ENCODE measurements at places on chromosomes 3 and 15. TPM values are rescaled to one million over a fixed set of nuclear protein-coding genes. Genes with fewer than 3 reads are reported as not detected.

DNA sequence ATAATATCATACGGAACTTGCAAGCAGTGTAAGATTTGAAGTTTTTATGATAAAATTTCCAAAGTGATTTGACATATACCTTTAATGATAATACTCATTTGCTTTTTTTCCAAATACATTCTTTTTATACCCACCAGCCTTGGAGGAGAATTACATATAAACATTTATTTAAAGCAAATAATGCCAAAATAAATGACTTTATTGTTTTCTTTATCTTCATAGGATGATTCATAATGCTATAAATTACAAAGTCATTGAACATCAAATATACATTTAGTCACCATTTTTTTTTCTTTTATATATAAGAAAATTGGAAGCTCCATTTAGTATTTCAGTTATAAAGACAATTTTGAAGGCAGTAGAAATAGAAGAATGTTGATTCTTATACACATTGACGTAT lies 450.9 kb downstream of the NAALADL2 start:
- DNase-seq: no peak

Gene ZNF660
- total RNA-seq: not detected

- no peak for DNase-seq
Measured at GRCh38 chr3:166209701-166210100, 372.5 kb upstream of the BCHE start.

Gene BRK1
- total RNA-seq: 58.1 TPM

DNA sequence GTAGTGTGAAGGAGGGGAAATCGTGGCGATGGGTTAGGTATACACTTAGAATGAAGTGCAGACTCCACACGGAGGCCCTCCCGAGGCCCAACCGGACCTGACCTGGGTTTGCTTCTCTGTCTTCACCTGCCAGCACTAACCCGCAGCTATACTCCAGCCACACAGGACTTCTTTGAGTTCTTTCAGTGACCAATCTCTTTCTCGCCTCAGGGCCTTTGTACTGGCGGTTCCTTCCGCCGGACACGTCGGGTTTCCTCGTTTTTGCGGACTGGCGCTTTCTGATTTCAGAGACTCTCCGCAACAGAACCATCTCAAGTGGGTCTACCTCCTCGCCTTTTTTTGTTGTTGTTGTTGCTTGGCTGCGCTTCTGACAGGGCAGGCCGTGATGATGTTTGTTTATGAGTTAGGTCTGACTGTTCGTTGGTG lies at the start of gene NEIL1:
NEIL1 (plus strand) TSS at position 244 of the 426 bp plus-strand sequence. CDS start 1,867 bp downstream, outside the sequence.
- no peak for DNase-seq

Gene CCR3
- not detected for total RNA-seq

- no peak for DNase-seq
Measured at GRCh38 chr3:5165698-5166097, 21.8 kb upstream of the EDEM1 start.

Gene CD86
- total RNA-seq: not detected

Gene RETNLB
- total RNA-seq: not detected

DNA sequence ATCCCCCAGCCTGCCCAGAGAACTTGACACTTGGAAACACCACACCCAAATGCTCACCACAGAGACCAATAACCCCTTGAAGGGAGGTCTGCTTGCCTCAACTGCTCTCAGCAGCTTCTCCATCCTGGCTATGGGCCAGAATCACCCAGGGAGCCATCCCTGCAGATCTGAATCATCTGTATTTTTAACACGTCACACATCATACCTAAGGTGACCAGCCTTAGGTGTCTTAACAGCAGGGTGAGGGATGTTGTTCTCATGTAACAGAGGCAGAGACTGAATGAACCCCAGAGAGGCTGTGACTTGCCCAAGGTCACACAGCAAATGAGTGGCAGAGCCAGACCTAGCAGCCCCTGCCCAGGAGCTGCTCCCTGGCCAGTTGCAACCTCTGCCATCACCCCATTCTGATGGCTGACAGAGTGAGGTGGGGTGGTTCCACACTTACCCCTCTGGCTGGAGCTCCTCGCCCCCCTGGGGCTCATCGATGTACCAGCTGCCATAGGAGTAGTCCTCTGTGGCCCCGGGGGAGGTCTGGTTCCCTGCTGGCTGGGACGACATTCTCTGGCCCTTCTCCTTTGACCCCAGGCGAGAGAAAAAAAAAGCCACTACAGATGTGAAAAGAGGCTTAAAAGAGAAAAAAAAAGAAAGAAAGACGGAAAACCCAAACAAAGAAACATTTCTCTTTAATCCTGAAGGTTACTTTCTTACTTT lies 722 bp downstream of the STRA6 start:
- no peak for DNase-seq

Gene SAMMSON
- not detected for total RNA-seq

- DNase-seq: no peak
Measured at GRCh38 chr3:190180268-190180667, 59.6 kb upstream of the P3H2 start.

DNA sequence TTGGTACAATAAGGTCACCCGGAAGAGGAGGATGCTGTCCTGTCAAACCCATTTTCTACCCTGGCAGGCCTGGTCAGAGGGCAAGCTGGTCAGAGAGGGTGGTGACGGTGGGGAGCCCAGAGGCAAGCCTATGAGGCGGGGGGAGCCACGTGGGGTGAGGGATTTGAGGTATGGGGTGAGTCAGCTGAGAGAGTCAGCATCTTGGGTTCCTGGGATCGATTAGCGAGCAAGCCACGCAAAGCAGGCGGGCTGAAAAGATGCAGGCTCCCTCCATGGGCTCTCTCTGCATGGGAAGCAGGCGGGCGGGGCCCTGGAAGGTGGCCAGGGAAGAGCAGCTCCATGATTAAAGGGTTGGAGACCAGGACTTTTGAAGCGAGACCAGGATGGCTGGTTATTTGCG lies 48.1 kb downstream of the MAGEF1 start:
- no peak for DNase-seq

- DNase-seq: peak; percentile 84
Measured at GRCh38 chr3:188270423-188270972, 116.5 kb downstream of the LPP start.

- no peak for DNase-seq
Measured at GRCh38 chr3:13407926-13408325, 12.2 kb downstream of the NUP210 start.

- no peak for DNase-seq
Measured at GRCh38 chr3:194267744-194268653, 83.1 kb downstream of the CPN2 start.

GRCh38 chr3:8981700-8982099 lies 18.4 kb upstream of the RAD18 start:
- DNase-seq: no peak

Gene GOLGA8Q
- not detected for total RNA-seq
